ENCODE measurements at places on chromosomes 3 and 15.

- DNase-seq = no peak
These were observed 468.8 kb upstream of the SUCLG2 start for GRCh38 chr3:68123231-68123630.

DNA sequence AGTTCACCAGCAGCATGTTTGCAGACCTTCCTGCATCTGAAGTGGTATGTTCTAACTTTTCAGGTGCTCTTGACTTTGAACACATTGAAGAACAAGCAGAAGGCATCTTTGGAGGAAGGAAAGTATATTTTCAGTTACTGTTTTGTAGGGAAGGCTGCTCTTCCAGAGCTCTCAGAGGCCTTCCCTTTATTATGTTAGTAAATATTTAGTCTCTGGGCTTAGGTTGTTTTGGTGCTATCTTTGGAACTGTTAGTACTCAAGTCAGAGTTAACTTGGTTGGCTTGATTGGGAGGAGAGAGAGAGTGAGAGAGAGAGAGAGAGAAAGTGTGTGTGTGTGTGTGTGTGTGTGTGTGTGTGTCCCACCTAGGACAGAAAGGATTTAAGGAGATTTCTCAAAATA lies 188.2 kb downstream of the ITPR1 start:
- DNase-seq = no peak

GRCh38 chr3:194031349-194031748 lies 104.6 kb upstream of the HES1 start:
- DNase-seq = no peak

GRCh38 chr3:85303156-85303555 lies 344.4 kb downstream of the CADM2 start:
- DNase-seq = no peak

GRCh38 chr15:28944696-28945300 lies 59.0 kb downstream of the APBA2 start:
- DNase-seq = no peak

DNA sequence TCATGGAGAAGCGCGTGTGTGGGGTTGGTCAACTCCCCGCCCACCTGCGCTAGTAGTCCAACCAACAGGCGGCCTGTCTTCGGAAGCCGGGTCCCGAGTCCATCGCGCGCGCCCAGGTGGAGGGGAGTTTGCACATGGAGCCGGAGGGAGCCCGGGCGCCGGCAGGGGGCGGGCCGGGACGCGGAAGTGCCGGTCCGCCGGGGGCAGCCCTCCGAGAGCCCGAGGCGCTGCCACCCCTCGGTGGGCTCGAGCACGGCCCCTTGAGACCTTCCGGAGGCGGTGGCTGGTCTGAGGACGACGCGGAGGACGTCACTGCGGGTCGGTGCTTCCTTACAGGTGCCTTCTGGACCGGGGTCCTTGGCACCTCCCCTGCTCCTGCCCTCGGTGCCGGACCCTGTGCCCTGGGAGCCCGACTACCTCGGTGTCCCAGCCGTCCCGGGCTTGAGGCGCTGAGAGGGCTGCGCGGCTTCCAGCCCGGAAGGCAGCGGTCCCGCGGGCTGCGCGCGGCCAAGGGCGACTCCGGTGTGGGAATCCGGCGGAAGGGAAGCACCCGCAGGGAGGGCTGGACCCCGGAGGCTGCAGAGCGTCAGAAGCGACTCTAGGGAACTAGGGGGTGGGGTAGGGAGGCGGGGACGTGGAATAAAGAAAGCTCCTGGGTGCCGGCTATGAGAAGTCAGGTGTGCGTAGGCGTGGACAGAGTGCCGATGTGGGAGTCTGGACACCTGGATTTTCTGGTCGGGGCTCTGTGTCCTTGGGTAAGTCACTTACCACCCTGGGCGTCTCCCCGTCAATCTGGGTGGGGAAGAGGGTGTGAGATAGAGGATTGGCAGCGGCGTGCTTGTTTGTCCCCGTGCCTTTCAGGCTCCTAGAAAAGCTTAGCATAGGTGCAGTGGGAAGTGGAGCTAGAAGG lies 212.3 kb downstream of the FGF12 start:
- peak; percentile 3 for DNase-seq

DNA sequence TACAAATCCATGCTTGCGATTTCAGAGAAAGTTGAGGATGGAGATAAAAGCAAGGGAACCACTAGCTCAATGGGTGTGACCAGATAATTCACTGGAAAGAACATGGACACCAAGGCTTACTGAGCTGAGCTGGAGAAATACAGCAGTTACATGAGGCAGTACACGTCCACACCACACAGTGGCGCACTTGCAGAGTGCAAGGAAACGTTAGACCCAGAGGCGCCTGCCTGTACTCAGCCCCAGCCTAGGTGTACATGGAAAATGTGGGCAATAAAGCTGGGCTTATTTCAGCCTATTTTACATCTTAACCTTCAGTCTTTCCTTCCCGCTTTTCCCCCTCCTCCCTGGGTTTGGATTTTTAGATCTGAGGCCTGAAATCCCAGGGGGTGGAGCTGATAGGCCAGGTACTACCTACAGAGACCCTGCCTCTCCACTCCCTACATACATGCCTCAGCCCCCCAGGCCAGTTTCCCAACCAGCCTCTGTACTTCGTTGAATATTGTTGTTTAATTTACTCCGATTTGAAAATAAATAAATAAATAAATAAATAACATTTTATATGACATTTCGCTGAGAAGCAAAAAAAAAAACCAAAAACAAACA lies 60.1 kb downstream of the PCOLCE2 start:
- peak; percentile 76 for DNase-seq

DNA sequence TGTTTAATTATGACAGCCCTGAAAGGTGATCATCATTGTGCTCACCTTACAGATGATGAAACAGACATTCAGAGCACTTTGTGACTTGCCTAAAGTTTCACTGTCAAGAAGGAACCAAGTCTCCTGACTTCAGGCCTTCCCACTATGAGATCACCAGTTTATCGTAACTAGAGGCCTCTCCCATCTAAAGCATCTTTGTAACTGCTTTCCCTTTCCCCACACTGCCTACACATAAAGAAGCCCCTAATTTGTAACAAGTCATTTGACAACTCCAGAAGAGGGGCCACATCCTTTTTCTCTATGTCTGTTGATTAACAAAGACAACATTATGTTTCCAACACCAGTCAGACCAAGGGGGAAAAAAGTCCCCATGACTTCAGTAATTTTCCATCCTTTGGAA lies 1.1 kb downstream of the KLHL6 start:
- DNase-seq = no peak

GRCh38 chr3:165181556-165181955 lies 14.6 kb downstream of the SLITRK3 start:
- no peak for DNase-seq

DNA sequence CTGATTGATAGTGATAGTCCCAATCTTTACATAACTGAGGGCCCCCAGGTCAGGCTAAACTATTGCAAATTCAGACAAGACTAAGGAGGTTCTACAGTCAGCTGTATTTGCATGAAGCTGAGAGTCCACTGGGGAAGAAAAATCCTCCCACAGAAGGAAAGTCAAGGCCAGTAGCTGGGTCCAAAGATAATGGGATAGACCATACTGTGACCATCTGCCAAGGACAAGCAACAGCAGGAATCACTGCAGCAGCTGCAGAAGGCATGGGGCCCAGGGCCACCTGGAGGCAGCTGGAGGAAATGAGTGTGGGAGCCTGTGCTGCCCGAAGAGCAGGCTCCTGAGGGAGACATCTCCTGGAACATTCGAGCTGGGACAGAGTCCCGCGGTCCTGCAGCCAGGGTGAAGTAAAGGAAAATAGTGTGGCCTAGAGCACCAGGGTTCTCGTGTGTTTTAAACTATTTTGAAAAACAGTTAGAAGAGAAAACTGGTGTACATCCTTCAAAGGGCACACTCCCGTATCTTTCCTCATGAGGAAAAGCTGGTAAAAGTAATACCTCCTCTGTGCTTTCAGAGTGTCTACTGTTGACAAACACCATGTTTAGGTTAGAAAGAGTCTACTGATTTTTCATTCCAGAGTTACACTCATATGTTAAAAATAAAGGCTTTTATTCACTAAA lies 13.2 kb upstream of the TMEM212 start:
- peak; percentile 30 for DNase-seq

DNA sequence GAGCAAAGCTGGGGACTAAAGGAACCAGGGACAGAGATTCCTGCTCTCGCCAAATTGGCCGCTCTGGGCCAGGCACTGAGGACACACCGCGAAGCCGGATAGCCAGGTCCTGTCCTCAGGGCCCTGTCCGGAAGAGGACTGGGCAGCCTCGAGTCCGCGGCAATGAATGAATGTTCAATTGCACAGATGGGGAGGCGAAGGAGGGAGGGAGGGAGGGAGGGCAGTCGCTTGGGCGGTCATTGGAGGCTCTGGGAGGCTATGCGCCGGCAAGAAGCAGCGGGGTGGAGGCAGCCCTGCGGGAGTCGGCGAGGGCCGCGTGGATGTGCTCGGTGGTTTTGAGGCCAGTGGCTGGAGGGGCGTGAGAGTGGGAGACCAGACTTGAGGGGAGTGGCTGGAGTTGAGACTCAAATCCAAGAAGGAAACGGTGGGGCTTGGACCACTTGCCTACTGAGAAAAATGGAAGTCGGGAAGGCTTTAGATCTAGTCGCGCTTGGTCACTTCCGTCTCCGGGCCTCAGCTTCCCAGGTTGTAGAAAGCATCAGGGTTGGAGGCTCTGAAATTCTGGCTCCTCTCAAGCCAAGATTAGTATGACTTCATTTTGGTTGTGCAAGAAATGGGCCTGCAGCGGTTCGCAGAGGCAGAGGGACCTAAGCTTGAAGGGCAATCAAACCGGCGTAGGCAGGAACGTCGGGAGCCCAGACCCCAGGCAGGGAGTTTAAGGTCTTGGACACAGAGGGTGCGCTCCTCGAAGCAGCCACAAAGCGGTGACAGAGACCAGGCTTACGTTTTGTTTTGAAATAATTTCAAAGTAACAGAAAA lies 21.1 kb upstream of the PLXND1 start:
- DNase-seq = peak; percentile 75

GRCh38 chr3:67335813-67336212 lies 318.6 kb downstream of the SUCLG2 start:
- DNase-seq = no peak

DNA sequence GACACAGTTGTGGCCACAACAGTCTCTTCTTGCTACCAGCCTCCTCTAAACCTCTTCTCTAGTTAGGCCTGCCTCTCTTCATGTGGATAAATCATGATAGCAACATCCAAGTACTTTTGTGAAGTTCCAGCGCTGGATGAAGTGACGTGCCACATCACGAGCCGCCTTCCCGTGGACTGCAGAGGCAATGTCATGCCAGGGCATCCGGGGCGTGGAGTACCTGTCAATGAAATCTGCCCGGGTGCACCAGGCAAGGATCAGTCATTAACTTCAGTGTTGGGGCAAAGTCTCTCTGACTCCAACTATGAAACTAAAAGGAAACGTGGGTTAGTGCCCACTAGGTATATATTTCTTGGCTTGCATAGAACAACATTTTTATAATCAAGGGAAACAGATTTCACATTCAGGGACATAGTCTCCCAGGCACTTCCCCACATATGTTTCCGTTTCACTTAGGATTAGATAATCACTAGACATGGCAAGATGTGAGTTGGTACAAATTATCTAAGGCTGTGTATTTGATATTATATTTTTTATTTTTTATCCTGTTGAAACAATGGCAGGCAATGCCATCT lies 133.6 kb downstream of the PLD1 start:
- no peak for DNase-seq

DNA sequence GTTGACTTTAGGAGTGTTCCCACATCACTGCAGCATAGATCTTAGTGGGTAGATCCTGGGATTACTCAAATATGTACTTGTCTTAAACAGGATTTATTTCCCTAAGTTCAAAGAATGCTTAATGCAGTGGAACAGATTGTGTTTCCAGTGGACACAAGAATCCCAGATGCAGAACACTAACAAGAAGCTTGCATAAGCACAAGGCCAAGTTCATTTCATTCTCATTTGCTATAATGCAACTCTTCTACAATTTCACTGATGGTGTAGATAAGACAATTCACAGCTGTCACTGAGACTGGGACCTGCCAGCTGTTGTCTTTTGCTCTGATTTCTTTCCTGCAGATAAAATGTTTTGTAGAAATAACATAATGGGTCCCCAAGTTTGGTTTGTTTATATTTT lies 225.6 kb downstream of the NFKBIZ start:
- no peak for DNase-seq

GRCh38 chr3:156593814-156594213 lies 38.9 kb upstream of the SSR3 start:
- no peak for DNase-seq

DNA sequence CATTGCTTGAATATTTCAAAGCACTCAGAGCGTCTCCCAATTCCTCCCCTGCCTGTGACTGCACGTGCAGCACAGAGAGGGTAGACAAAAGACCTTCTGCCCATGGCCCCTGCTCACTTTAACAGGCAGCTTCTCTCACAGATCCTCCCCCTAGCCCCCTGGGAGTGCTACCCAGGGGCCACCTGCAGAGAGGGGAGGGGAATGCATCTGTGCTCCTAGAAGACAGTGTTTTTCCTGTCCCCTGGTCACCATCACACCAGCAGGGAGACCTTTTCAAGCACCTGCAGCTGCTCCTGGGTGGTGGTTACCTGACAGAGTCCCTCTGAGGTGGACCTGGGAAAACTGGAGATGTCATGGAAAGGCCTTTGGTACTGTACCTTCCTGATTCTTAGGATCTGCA lies 56.7 kb upstream of the PRR23C start:
- no peak for DNase-seq

DNA sequence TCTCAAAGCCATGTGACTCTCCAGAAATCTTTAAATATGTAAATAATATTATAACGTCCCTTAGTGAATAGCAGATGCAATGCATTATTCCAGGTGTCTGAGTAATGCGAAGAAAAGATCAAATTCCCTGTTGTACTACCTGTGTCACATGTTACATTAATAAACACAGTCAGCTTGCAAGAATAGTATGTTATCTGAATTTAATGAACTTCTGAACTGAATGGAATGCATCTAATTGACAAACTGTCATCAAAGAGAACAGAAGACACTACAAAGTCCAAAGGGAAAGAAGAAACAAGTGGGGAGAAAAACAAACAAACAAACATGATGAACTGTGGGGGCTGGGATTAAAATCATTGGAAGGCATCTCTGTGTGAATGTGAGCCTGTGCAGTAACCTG lies 508.8 kb downstream of the LPP start:
- DNase-seq = no peak

DNA sequence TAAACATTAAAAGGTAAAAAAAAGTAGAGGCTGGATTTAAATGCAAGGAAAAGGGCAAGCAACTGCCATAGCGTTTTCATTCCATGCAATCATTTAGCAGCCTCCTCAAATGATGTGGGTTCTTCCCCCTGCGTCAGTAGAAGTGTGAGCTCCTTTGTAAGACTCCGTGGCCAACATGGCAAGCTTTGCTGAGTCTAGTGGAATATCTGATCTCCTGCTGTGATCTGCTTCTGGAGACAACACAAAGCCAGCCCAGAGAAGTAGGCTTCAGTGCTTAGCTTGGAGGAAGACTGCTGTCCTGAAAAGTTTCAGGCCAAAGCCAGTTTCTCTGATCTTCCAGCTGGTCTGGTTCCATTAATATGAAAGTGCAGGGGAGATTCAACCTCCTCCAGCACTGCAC lies 70.4 kb downstream of the ARPP21 start:
- no peak for DNase-seq

DNA sequence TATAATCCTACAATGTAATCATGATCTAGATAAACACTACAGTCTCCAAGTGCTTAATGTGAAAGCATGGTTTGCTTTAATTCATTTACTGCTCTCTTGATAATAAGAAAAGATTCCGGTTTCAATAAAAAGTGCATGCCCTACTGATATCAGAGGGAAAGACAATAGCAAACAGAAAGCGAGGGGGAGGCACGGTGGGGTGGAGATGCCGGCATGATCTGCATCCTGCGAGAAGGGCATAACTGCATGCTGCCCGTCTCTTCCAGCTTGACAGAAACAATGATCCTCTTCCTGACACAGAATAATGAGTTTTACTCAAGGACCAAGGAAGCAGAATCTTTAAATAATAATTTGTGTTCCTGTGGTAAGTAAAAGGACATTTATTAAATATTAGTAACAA lies 51.7 kb downstream of the GOLIM4 start:
- no peak for DNase-seq

GRCh38 chr3:143236226-143236964 lies 116.8 kb downstream of the CHST2 start:
- no peak for DNase-seq

All from anterior cingulate cortex (tissue), 58 donors.